ENCODE measurements at places on chromosomes 3 and 15.

GRCh38 chr3:28081533-28081947 lies 159.9 kb upstream of the CMC1 start:
- no peak for DNase-seq

DNA sequence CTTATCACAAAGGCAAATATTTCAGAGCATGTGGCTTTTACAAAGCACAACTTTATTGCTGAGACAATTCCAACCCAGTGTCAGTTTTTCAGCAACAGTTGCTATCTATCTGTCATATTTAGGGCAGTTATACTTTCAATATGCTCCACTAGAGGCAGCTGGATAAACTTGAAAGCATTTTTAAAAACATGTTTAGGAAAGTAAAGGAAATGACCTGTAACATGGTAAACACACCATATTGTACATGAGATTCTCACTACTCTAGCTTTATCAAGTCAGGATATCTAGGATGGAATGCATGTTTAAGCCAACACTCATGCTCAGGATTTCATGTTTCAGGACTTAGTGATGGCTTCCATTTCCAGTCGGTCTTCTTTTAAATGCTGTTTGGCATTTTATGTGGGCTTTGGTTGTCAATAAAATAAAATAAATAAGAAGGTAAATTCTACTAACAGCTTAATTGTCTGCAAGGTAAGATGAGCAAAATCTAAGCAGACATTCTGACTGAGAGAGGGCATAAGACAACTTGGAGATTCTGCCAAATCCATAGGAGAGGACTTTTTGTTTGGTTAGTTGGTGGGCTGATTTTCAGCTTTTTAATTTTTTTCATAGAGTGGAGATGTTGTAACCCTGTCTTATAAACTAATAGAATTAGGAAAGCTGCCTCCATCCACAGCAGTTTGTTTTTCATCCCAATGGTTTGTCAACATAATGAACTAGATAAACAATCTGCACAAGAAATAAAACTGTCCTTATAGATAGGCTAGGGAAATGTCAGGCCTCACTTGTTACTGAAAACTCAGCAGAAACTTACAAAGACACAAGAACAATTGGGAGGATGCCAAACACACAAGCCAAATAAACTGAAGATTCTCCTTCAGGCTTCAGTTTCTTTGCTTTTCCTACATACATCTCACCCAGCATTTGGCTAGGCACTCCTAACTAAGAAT lies 63.4 kb upstream of the CPB1 start:
- peak; percentile 64 for DNase-seq

DNA sequence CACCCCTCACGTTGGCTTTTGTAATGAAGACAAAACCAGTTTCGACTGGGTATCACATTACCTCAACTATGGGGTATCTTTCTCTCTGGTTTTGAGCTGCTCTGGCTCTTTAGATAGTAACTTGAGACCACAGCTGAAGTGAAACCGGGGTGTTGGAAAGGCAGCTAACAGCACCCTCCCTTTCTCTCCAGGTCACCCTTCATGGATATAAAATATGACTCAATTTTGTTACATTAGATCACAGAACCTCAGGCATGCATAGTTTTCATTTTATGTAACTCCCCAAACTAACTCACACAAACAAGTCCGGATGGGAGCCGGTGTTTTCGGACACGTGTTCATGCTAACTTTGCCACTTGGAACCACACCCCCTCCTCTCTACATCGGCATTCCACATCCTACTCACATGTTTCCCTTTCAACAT lies 90.7 kb downstream of the NR2F2 start:
- no peak for DNase-seq

DNA sequence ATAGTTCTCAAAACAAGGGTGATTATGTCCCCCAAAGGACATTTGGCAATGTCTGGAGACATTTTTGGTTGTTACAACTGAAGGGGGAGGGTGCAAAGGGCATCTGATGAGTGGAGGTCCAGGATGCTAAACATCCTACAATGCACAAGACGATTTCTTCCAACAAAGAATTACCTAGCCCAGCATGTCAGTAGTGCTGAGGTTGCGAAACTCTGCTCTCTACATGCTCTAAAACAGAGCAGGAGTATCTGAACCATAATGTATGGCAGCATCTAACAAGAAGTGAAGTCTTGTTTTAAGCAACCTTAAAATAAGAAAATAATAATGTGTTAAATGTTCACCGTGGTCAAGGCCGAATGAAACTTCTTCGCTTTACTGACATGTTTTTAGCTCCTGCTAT lies 7.0 kb downstream of the GYG1 start:
- DNase-seq, result no peak

- DNase-seq, result no peak
Observed at GRCh38 chr3:109234300-109234699, 82.0 kb downstream of the DPPA2 start.

DNA sequence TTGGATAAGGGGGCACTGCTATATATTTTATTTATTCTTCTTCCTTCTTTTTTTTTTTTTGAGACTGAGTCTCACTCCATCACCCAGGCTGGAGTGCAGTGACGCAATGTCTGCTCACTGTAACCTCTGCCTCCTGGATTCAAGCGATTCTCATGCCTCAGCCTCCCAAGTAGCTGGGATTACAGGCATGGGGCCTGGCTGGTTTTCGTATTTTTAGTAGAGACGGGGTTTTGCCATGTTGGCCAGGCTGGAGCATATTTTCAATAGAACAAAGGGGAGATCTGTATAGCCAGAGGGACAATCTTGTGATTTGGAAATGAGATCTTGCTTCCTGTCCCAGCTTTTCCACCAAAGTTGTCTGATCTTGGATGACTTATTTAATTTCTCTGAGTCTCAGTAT lies 133.1 kb upstream of the ABHD17C start:
- no peak for DNase-seq

GRCh38 chr3:28124882-28125281 lies 116.5 kb upstream of the CMC1 start:
- no peak for DNase-seq

- no peak for DNase-seq
Observed at GRCh38 chr3:61155701-61156292, 95.5 kb downstream of the FHIT start.

- DNase-seq, result no peak
Observed at GRCh38 chr15:44092221-44092620, 102.8 kb downstream of the FRMD5 start.

GRCh38 chr3:122916084-122916483 lies 111.5 kb downstream of the SEMA5B start:
- no peak for DNase-seq

DNA sequence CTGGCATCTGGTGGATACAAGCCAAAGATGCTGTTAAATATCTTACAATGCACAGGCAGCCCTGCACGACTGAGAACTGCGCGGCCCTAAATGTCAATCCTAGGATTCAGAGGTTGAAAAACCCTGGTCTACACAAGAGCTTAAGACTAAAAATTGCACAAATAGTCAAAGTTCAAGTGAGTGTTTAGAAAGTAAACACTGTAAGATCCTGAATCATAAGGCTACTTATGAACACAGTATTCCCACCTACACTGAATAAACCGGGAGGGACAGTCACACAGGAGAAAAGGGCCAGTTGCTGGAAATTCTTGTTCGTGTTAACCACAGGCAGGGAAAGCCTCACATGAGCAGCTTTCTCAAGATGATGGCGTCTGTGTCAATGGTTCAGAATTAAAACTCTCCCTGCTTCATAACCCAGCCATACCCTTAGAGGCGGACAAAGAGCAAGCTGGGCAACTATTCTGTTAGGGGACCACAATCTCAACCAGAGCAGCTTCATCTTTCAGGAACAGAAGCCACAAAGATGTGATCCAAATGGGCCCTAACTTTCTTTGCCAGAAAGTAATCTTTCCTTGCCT lies 37.7 kb downstream of the LRIG1 start:
- no peak for DNase-seq

DNA sequence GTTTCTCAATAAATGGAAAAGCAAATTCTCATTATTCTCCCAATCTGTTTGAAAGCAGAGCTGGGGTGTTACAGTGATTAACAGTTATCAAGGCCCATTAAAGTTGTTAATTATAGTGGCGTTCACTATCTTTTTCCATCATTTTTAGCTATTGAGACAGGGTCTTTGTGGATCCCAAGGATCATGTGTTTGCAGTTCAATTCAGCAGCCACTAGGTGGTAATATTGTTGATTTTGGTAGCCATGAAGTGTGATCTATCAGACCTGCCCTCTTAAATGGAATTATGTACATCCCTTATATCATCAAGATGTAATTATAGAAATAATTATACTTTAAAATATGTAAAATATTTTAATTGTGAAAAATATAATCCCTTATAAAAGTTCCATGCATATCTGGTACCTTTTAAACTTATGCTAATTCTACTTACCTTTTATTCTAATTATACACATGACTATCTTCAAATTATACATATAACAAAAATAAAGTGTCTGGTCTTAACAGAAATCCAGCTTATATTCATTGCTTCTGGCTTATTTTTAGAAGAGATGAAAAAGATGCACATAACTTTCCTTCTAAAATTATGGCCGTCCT lies 126.4 kb downstream of the GREM1 start:
- no peak for DNase-seq

DNA sequence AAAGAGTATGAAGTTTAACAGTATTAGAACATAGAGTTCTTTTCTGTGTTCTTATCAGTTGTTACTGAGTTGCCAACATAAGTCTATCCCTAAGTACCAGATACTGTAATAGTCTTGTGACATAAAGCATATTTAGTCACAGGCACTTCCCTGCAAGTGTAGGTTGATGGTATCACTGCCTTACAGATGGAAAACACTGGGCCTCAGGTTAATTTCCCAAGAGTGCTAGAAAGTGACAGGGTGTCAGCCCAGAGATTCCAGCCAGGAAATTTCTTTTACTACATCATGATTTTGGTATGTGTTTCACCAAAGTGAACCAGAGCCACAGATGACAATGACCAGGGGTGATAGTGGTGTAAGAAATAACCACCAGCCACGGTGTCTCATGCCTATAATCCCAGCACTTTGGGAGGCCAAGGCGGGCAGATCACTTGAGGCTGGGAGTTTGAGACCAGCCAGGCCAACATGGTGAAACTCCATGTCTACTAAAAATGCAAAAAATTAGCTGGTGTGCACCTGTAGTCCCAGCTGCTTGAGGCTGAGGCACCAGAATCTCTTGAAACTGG lies 3.2 kb downstream of the EIF1B start:
- DNase-seq, result no peak

GRCh38 chr15:74840851-74841775 lies 1.8 kb downstream of the ULK3 start:
- DNase-seq, result no peak

- DNase-seq, result no peak
Observed at GRCh38 chr3:30646181-30646876, 39.9 kb downstream of the TGFBR2 start.

DNA sequence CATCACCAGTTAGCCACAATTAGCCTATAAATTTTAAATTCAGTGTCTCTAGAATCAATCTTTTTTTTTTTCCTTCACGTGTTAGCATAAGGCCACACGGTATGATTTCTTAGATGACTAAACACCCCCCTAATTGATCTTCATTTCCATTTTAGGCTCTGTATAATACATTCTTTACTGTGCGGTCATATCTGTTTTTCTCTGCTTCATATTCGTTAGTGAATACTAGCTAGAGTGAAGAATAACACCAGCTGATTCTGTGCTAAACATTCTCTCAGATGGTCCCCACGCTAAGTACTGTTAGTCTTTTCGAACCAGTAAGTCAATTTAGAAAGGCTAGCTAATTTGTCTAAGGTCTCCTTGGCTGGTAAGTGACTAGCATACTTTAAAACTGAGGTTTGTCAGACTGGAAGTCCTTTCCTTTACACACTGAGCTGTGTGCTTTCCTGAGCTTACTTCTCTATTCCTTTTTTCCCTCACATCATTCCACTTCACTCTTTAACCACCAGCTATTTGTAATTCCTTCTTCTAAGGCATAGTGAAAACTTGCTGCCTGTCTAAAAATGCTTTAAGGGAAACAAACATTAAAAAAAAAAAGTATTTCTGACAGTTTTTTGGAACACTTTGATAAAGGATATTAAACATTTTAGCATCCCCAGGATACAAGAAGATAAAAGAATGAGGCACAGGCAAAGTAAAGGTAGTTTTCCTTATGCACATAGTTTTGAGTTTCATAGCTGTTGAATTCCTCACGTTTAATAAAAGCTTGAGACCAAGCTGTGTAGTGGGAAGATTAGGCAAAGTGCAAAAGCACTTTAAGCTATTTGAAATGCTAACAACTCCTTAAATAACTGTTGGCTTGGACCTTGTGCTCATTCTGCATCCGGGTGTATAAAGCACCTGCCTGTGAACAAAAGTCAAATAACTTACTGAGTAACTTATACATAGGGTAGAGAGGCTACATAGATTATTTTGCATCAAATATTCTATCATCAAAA lies 17.1 kb downstream of the ZFAND6 start:
- DNase-seq, result no peak

GRCh38 chr3:168091941-168092340 lies 3.8 kb downstream of the GOLIM4 start:
- no peak for DNase-seq

DNA sequence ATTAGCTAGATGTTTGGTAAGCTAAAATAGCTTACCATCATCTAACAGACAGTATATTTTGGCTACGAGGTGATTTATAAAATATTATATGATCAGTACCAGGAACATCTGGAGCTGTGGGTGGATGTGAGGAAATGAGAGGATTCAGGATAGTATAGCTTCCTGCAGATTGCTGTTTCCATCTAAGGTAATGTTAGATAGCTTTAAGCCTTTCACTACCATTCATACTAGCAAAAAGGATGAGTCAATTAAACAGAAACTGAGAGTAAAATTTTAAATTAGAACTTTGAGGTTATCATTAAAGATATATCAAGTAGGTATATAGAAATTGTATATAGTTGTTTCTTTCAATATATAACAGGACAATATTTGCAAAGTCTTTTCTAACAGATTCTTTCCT lies 8.0 kb downstream of the ZBTB20 start:
- no peak for DNase-seq

GRCh38 chr15:81298611-81299010 lies 25.3 kb downstream of the STARD5 start:
- DNase-seq, result no peak

DNA sequence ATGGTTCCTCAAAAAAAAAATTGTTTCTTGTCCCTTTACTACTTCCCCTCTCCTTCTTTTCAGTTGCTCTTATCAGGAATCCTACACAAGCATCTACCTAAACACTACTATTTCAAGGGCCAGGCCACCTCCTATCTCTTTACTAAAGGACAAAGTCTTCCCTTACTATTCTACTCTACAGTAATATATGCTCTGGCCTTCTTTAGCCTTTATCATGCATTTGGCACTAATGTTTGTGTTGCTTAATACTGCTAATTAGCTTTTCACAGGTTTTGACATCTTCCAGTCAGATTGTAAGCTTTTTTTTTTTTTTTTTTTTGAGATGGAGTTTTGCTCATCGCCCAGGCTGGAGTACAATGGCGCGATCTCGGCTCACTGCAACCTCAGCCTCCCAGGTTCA lies 5.3 kb downstream of the CEP19 start:
- DNase-seq, result no peak

DNA sequence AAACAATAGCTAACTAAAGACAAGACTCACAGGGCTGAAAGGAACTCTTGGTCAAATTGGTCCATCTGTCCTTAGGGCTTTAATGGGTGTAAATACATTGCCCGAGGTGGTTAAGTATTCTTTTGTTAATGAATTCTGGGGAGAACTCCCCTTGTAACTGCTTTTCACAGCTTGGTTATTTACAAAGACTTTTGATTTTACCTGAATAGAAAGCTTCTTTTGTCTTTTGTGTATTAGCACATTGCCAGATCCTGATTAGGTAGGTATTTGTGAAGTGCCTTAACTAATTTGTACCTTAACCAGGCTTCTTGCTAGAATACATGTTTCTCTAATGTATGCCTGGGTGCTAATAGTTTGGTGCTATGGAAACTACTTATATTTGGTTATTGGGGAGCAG lies 14.0 kb downstream of the CHD2 start:
- no peak for DNase-seq

- DNase-seq, result no peak
Observed at GRCh38 chr15:88981244-88982215, 68.4 kb upstream of the MFGE8 start.

GRCh38 chr3:103690536-103690935 lies 1255.7 kb downstream of the ZPLD1 start:
- DNase-seq, result no peak
